HCT116 (cell line): ENCODE measurements at places on chromosomes 2 and 18.

GRCh38 chr18:44869533-44869932 is 188.8 kb downstream of the SETBP1 start:
- DNase-seq: no peak

GRCh38 chr2:18346344-18346743 is 214.1 kb downstream of the RDH14 start:
- DNase-seq: no peak

DNA sequence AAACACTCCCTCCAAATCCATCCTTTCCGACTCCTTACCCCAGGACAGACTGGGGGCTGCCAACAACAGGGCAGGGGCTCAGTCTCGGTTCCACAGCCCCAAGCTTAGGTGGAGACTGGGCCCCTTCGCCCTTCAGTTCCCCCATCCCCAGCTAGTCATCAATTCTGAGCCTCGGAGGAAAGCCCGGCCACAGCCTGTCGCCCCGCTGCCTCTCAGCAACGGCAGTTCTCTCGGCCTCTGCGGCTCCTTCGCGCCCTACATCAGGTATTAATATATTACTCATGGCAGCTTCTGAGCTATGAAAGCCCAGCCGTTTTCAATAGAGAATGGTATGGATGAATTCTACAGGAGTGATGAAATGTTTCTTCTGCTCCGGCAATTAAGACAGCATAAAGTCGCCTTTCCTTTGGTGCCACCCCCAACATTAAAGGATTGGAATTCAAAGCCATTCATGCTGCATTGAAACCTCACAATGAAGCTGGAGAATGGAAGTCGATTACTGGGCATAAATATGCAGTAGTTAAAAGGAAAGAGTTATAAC is 2.8 kb downstream of the HDAC4 start:
- DNase-seq: no peak

- DNase-seq: no peak
Observed at GRCh38 chr18:70195014-70195614, 10.4 kb downstream of the RTTN start.

GRCh38 chr2:26000561-26001082 is 18.3 kb upstream of the KIF3C start:
- no peak for DNase-seq

- DNase-seq: no peak
Observed at GRCh38 chr2:219559156-219559915, 12.0 kb downstream of the OBSL1 start.

DNA sequence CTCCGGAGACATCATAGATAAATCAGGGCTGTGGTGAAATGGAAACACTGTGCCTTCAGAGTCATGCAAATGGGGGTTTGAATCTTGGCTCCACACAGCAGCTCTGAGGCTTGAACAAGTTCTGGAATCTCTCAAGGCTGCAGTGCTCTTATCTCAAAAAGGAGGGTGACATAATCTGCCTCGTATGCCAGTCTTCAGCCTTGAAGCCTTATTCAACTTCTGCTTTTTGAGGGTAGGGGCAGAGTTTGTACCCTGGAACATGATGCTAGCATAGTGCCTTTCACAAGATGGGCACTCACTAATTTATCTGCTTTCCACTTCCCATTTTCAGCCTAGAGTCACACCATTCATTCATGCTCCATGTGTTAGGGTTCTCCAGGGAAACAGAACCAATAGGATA is 42.3 kb downstream of the GATA6 start:
- DNase-seq: no peak

DNA sequence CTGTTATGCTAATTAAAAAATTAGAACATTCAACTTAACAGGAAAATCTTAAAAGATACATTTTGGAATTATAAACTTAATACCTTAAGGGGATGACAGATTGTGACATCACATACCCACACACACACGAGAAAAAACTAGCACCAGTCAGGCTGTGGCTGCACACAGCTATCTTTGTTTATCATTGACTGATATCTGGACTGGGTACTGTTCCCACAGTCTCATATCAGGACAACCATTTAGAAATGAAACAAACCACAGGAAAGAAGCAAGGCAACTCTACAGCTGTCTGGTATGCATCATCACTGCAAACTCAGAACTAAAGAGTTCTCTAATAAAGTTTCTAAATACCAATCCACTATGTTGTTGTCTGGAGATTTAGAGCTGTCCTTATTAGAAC is 210.9 kb upstream of the SMAD7 start:
- DNase-seq: no peak

- no peak for DNase-seq
Observed at GRCh38 chr2:218644721-218645120, 14.7 kb downstream of the ZNF142 start.

- DNase-seq: no peak
Observed at GRCh38 chr2:73892631-73893329, at the start of gene ACTG2. Gene ACTG2, plus strand, starts transcription at chr2:73893008. Its CDS starts 8,304 bp downstream, at chr2:73901312.

GRCh38 chr2:128978212-128978611 is 659.5 kb upstream of the HS6ST1 start:
- no peak for DNase-seq

- no peak for DNase-seq
Observed at GRCh38 chr2:138381373-138381772, 120.2 kb upstream of the SPOPL start.

GRCh38 chr2:176189681-176190641 is 1.5 kb downstream of the HOXD1 start:
- no peak for DNase-seq

DNA sequence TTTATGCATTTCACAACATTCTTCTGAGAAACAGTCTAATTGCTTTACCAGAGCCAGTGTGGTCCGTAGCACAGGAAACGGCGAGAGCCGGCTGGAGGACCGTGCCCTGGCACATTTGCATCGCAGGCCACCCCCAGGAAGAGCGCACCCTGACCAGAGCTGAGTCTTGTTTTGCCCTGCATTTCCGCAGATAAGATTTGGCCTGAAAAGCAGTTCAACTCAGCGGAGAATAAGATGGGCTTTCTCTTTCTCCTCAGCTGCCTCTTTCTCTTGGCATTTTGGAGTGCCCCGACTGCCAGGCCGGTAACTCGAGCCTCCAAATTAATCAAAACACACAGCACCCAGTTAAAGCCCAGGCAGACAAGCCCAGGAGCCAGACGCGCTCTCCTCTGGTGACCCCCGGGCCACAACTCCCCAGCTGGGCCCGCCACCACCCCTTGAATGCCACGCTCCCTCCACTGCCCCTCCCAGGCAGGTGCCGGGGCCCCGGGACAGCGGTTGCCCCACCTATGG is 464 bp downstream of the COL4A4 start:
- DNase-seq: no peak

GRCh38 chr18:11981192-11981542 is at the start of gene IMPA2:
Gene IMPA2, plus strand, starts transcription at chr18:11981507. Its CDS starts 163 bp downstream, at chr18:11981670.
- peak; percentile 93 for DNase-seq

DNA sequence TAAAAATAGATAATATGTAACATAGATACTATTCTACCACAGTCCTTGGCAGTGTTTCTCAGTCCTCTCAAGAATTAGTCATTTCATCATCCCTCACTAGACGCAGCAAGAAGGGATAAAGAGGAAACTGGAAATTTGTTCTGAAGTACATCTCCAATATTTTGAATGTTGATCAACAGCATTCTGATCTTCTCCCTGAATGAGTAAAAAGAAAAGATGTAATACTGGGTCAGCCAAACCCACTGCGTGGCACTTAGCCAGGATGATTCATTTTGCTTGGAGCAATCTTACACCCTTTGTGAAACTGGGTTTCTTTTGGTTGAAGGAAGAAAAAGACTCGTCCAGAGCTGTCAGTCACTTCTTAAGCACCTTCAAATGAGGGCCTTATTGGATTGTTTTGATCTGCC is 54.1 kb downstream of the TAF1B start:
- DNase-seq: peak; percentile 65
